ENCODE measurements at places on chromosomes 2 and 18. TPM values are rescaled to one million over a fixed set of nuclear protein-coding genes. Genes with fewer than 3 reads are reported as not detected.

Gene KANSL3
- total RNA-seq, result 37.3 TPM

Gene TUBA4B
- 0.29 TPM for total RNA-seq

Gene CCDC85A
- total RNA-seq, result not detected

Gene EHD3
- 0.70 TPM for total RNA-seq

Gene NT5C1B
- total RNA-seq, result not detected

Gene TMBIM1
- 69.7 TPM for total RNA-seq

Gene ANTXR1
- 12.7 TPM for total RNA-seq

Gene SERPINB11
- not detected for total RNA-seq

Gene SERPINB12
- not detected for total RNA-seq

Gene CMPK2
- total RNA-seq, result 0.58 TPM

Gene ACMSD
- not detected for total RNA-seq

Gene WDR33
- 125 TPM for total RNA-seq

Gene GAD1
- total RNA-seq, result not detected

Gene G6PC2
- not detected for total RNA-seq

Gene AMER3
- total RNA-seq, result not detected

Gene DTYMK
- 124 TPM for total RNA-seq

Gene NEU2
- total RNA-seq, result not detected

Gene CABYR
- 0.38 TPM for total RNA-seq

Gene CCDC178
- not detected for total RNA-seq

Gene TGFA
- total RNA-seq, result 15.3 TPM

Gene KIAA2012
- not detected for total RNA-seq

Gene DUSP2
- total RNA-seq, result not detected

Gene ASB18
- not detected for total RNA-seq

Gene GALNT5
- total RNA-seq, result not detected

Gene ALKAL2
- 0.22 TPM for total RNA-seq

Gene LDLRAD4
- total RNA-seq, result 10.4 TPM

Gene KHK
- total RNA-seq, result 40.9 TPM

Gene PIEZO2
- 27.2 TPM for total RNA-seq

Gene GCG
- not detected for total RNA-seq

Gene MAP2
- not detected for total RNA-seq

All from HepG2 (cell line).